BE2C (cell line): ENCODE measurements at places on chromosomes 11 and 22.
A peak's percentile ranks its signal among the peaks of the same experiment; 100 is the strongest.

- peak; percentile 27 for DNase-seq
Measured at GRCh38 chr11:57219021-57219627, 17.9 kb downstream of the APLNR start.

DNA sequence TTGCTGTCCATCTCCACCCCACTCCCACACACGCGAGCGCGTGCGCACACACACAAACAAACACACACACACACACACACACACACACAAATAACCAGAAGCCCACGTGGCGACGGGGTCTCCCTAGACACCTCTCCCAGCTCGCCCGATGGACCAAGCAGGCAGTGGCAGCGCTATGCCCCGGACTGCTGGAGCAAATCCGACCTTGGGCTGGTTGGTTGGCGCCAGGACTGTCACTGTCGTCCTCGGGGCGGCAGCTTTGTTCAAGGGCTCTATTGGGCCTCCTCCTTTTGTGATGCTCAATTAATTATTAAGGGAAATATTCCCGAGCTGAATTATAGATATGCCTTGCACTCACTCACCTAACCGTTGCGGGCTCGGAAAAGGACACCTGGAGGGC is 1.7 kb upstream of the KCNA4 start:
- DNase-seq = no peak

- DNase-seq = no peak
Measured at GRCh38 chr11:82403640-82404305, 329.9 kb downstream of the FAM181B start.

- DNase-seq = no peak
Measured at GRCh38 chr11:125111001-125111342, 454 bp downstream of the TMEM218 start.

DNA sequence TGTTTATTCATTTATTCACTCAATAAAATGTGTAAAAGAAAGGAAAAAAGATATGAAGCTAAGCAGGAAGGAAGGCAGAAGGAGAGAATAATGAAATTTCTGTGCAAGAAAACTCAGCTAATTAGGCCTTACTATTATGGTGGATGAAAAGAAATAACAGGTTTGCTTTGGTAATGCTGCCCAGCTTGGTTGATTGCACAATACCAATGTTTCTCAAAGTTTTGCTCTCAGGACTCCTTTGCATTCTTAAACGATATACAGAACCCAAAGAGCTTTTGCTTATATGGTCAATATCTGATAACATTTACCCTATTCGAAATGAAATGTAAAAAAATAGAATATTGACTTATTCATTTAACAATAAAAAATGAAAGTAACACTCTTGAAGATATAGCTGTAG is 7.3 kb upstream of the CTSC start:
- no peak for DNase-seq

GRCh38 chr22:39332441-39333064 is 13.1 kb upstream of the RPL3 start:
- no peak for DNase-seq

- DNase-seq = no peak
Measured at GRCh38 chr11:113248702-113249490, 65.5 kb upstream of the TTC12 start.

GRCh38 chr11:118673361-118674081 is 5.9 kb downstream of the TREH start:
- no peak for DNase-seq

- no peak for DNase-seq
Measured at GRCh38 chr11:28625532-28625931, 517.3 kb downstream of the METTL15 start.

DNA sequence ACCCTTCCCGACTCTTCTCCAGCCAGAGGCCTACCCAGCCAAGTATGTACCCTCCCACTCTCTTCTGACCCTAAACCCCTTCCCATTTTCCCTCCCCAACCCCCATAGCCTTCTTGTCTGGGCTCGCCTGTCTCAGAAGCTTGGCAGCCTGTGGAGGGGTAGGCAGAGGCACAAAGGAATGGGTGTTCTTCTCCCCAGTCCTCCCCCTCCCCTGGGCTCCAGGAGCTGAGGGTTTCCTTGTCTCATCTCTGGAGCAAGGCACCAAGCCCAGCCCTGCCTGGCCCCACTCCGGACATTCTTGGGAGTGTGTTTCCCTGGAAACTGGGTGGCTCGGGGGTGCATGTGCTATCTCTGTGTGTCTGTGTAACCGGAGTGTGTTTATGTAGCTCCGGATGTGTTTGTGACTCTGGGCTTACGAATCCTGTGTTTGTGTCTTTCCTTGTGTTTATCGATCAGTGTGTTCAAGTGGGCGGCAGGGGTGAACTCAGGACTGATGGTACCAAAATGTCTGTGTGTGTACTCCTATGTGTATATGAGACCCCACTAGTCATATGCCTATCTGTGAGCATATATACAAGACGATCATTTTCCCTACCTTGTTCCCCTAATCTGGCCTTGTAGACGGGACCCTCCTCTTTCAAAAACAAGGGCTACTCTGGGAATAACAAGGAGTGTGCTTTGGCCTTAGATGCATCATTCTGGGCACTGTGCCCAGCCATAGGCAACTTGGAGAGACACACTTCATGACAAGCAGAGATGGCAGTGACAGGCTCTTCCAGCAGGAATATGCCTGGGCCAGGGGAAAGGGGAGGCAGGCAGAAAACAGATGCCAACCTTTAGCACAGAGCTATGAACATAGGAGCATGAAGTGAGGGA is 10.9 kb downstream of the PHLDB1 start:
- DNase-seq = peak; percentile 58

- no peak for DNase-seq
Measured at GRCh38 chr11:3090096-3090901, 33.1 kb upstream of the CARS1 start.

GRCh38 chr22:44814266-44815098 is 62.1 kb downstream of the ARHGAP8 start:
- no peak for DNase-seq

DNA sequence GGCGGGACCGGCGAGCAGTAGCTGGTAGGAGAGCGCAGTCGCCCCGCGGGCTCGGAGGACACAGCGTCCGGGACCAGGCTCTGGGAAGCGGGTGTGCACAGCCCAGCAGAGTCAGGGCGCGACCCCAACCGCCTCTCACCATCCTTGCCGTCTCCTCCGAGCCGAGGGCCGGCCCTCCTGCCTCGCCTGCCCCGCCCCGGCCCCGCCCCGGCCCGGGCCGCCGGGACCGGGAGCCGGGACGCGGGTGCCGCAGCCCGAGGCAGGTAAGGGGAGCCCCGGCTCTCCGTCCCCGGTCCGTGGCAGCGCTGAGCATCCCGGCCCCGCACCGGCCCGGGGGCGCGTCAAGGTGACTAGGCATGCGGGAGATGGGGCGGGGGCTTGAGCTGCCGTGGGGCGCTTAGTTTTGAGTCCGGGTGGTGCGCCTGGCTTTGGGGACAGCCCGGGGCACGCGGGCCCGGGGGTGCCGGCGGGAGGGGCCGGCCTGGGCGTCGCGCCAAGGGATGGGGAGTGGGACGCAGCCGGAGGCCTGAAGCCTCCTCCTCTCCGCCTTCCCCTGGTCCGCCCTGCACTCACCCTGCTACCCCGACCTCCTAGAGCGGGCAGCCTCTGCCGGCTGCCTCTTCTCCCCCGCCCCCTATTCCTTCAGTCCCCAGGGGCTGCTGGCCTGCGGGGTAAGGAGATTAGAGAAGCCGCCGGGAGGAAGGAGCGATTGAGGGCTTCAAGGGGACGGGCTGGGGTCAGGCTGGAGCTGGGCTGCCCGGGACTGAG is at the start of gene ABCG4:
ABCG4 (plus strand) TSS at position 35 of the 768 bp plus-strand sequence. CDS start 914 bp downstream, outside the sequence.
- DNase-seq = peak; percentile 55

DNA sequence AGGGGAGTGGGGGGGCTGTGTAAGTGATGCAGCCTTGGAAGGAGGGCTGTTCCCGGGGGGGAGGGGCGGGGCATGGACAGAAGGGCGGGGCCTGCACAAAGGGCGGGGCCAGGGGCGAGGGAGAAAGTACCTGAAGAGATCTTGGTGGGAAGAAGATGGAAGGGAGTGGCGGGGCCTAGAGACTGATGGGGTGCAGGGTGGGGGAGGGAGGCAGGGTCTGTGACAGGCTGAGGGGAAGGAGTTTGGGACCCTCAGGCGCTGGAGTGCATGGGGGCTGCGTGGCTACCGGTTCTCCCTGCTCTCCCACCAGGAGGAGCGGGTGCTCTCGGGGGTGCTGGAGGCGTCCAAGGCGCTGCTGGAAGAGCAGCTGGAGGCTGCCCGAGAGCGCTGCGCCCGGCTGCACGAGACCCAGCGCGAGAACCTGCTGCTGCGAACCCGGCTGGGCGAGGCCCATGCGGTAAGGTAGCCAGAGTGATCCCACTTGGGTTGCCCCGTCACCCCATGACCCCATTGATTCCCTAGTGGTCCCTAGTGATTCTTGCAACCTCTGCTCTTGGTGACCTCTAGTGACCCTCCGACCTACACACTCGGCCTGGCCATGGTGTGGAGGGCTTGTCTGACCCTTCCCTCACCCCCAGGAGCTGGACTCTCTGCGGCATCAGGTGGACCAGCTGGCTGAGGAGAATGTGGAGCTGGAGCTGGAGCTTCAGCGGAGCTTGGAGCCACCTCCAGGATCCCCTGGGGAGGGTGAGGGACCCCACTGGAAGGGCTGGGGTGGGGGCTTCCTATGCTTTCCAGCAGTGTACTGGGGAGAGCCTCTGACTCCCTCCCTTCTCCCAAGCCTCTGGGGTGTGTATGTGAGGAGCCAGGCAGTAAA is 3.1 kb downstream of the CCDC88B start:
- DNase-seq = no peak

DNA sequence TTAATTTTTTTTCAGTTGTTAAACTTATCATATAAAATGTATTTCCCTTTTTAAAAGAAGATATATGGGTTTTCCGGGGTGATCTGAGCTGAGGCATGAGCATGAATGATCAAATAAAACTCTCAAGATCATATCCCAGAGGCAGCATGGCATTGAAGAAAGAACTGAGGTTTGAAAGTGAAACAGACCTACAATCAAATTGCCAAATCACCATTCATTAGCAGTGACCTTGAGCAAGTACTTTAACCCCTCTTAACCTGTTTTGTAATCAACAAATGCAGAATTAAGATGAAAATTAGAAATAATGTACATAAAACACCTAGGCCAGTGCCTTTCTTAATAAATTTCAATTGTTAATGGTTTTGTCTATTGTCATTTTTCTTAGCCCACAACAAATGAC is 116.0 kb downstream of the RBFOX2 start:
- DNase-seq = no peak

- no peak for DNase-seq
Measured at GRCh38 chr11:132106096-132106982, 735.9 kb downstream of the NTM start.
